ENCODE measurements at places on chromosomes 2 and 18. TPM values are rescaled to one million over a fixed set of nuclear protein-coding genes. Genes with fewer than 3 reads are reported as not detected.

- H3K36me3 ChIP-seq: peaks cover 23% of the 10 kb centered on the region
- DNase-seq: no peak
- no peaks in the 10 kb centered on the region for H3K27me3 ChIP-seq
- peaks cover 4% of the 10 kb centered on the region for H3K4me1 ChIP-seq
- no peak overlapping the region for H3K4me3 ChIP-seq
- H3K27ac ChIP-seq: 0 out of 2 replicates have a peak overlapping the region, but pooled peaks have one; percentile 39
Observed at GRCh38 chr2:234974501-234975385, 22.9 kb downstream of the SH3BP4 start.

DNA sequence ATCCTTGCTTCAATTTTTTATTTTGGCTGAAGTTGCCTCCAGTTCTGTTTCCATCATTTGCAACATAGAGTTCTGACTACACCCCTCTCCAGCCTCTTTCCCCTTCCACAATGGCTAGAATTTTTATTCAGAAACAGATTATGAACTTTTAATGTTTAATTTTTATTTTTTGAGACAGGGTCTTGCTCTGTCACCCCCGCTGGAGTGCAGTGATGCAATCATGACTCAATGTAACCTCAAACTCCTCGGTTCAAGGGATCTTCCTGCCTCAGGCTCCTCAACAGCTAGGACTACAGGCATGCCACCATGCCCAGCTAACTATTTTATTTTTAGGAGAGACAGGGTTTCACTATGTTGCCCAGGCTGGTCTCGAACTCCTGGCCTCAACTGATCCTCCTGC is 2.8 kb downstream of the NTSR2 start:
- no peaks in the 10 kb centered on the region for H3K36me3 ChIP-seq
- no peak overlapping the region for H3K4me3 ChIP-seq
- peaks cover 26% of the 10 kb centered on the region for H3K27me3 ChIP-seq
- no peaks in the 10 kb centered on the region for H3K4me1 ChIP-seq

GRCh38 chr2:182283512-182283911 is 143.3 kb downstream of the PDE1A start:
- H3K27ac ChIP-seq: no peak overlapping the region
- H3K4me3 ChIP-seq: no peak overlapping the region
- H3K4me1 ChIP-seq: no peaks in the 10 kb centered on the region

DNA sequence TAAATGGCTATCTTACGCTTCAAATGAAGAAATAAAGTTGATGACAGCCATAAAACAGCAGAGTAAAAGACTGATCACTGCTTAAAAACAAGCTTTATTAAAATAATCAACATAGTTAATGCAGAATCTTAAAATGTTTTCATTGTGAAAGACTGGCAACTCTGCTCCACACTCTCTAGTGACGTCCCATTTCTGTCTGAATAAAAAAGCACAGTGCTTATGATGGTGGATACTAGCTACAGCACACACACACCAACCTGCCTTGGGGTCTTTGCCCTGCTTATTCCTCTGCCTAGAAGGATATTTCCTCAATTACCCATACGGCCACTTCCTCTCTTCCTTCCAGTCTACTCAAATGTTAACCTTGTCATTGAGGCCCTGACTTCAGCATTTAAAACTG is 19.1 kb downstream of the C1D start:
- H3K4me3 ChIP-seq: no peak overlapping the region
- no peak for DNase-seq
- H3K27ac ChIP-seq: no peak overlapping the region
- peaks cover 4% of the 10 kb centered on the region for H3K36me3 ChIP-seq
- H3K4me1 ChIP-seq: no peaks in the 10 kb centered on the region
- H3K27me3 ChIP-seq: no peaks in the 10 kb centered on the region

DNA sequence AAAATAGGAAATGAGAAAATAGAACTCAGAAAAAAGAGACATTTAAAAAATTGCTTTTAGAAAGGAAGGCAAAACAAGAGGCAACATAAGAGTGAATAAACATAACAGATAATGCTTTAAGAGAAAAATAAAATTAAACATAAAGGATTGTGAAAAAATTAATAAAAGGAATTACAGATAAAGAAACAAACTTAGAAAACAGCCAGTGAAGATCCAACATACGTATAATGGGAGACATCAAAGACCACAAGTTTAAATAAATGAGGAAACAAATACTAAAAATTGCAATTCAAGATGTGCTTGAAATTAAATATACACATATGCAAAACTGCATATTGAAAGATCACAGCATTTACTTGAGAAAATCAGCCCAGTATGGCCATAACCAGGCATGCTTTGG is 448.9 kb downstream of the NBAS start:
- H3K4me1 ChIP-seq: no peaks in the 10 kb centered on the region
- no peaks in the 10 kb centered on the region for H3K36me3 ChIP-seq
- no peak overlapping the region for H3K4me3 ChIP-seq
- DNase-seq: no peak

DNA sequence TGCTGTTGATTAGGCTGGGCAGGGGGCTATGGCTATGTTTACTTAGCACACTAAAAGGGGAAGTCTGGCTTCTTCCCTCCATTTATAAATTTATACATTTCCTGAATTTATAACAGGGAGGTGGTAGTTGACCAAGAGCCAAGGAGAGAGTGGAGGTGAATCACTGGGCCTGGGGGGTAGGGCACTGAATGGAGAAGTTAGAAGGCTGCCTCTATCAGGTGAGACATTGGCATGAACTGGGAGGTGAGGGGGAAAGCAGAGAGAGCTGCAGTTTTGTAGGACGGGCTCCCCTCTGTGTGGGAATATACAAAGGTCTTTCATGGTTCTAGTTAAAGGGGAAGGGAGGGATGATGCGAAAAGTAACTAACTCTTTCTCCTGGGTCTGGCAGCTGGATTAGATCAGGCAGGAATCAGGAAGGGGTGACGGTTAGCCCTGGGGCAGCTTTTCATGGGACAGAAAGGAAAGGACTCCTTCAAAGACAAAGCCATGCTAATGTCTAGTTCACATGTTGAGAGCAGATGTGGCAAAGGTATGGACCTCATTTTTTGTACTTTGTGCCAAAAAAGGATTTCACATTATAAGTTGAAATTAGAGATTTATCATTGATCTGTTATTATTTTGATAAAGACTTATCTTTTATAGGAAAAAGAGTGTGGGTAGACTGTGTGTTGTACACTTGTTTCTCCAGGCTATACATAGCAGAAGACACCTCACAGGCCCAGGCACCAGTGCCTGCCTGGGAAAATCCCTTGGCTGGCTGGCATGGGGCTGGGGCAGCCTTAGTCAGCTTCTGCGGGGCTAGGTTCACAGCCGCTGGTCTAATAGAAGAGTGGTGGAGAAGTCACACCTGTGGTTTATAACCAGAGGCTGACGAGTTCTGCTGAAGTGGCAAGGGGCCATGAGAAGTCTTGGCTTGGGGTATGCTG is 158.7 kb downstream of the CLIP4 start:
- H3K27ac ChIP-seq: no peak overlapping the region
- H3K27me3 ChIP-seq: no peaks in the 10 kb centered on the region
- no peaks in the 10 kb centered on the region for H3K4me1 ChIP-seq
- H3K36me3 ChIP-seq: no peaks in the 10 kb centered on the region

GRCh38 chr2:120878970-120879369 is 143.3 kb downstream of the GLI2 start:
- H3K4me3 ChIP-seq: no peak overlapping the region
- no peaks in the 10 kb centered on the region for H3K27me3 ChIP-seq
- no peak overlapping the region for H3K27ac ChIP-seq
- H3K4me1 ChIP-seq: peaks cover 9% of the 10 kb centered on the region
- DNase-seq: no peak

GRCh38 chr2:226963528-226963927 is 127.7 kb downstream of the RHBDD1 start:
- H3K27me3 ChIP-seq: no peaks in the 10 kb centered on the region
- no peaks in the 10 kb centered on the region for H3K36me3 ChIP-seq
- H3K4me1 ChIP-seq: no peaks in the 10 kb centered on the region
- H3K4me3 ChIP-seq: no peak overlapping the region

DNA sequence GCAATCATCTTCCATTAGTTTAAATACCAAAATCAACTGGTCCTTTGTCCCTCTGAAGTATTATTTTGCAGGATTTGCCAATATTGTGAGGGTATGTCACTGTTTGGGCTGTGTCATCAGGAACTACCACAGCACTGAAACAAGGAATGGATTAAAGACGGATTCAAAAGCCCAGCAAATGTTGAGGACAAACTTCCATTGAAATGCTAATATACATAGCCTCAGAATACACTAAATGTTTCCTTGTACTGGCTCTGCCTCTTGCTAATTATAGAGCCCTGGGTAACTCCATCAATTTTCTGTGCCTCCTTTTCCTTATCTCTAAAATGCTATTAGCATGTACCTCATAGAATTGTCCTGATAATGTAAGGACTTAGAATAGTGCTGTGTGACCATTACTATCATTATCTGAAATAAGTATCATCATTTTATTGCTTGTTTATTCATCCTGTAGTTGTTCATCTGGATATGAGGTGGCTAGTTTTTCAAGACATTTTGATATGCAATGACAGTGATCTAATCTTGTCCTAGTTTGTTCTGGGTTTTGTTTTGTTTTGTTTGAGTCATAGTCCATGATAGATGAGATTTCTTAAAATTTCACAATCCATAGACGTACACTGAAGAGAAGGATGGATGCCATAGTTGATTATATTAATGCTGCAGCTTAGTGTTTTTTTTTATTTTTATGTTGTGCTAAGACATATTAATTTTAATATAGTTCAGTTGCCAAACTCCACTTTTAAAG is 333.4 kb upstream of the KCNH7 start:
- H3K4me3 ChIP-seq: no peak overlapping the region
- no peak overlapping the region for H3K27ac ChIP-seq
- no peaks in the 10 kb centered on the region for H3K27me3 ChIP-seq
- DNase-seq: no peak
- H3K4me1 ChIP-seq: no peaks in the 10 kb centered on the region
- H3K36me3 ChIP-seq: no peaks in the 10 kb centered on the region

GRCh38 chr2:28666496-28667184 is 85.0 kb upstream of the PPP1CB start:
- no peaks in the 10 kb centered on the region for H3K36me3 ChIP-seq
- H3K27ac ChIP-seq: no peak overlapping the region
- no peaks in the 10 kb centered on the region for H3K27me3 ChIP-seq
- peaks cover 3% of the 10 kb centered on the region for H3K4me1 ChIP-seq

Gene CRACDL
- total RNA-seq: 0.07 TPM

Gene AMER3
- total RNA-seq: 0.19 TPM

Gene FRZB
- total RNA-seq: 4.7 TPM

Gene CRYGC
- total RNA-seq: not detected

Gene OSR1
- total RNA-seq: not detected

Data from H1 (cell line).